ENCODE measurements at places on chromosomes 12 and 14.

DNA sequence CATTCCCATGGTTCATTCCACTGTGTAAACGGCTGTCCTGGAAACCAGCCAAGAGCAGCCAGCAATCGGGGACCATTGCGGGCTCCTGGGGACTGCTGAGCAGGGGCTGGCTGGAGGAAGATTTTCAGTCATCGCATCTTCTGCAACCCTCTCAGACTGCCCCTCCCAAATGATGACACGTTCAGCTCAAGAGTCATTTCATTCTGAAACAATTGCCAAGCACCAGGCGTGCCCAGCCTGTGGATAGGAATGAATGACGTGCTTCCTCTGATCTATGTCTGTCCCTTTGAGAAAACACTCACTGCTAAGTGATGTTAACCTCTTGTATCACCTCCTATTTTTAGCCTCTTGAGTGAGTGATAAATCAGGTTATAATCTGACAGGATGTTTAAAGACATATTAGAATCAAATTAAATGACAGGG, 62.0 kb downstream of the NDUFA12 start:
- DNase-seq: peak; percentile 62

DNA sequence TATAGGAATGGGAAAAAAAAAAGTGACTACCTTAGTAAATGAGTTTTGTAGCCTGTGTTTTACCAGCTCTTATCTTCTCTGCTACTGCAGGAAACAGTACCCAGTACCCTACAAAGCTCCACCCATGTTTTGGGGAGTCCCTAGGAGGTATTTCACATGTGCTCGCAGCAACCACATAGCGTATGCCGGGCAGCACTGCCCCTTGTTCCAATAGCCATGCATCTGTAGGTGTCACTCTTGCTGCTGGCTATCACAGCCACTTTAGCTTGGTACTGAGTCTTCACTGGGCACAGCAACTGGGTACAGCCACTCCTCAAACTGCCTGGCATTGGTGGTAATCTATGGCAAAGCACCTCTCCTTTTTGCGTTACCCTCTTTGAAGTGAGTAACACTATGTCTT, 2.0 kb upstream of the MDM1 start:
- peak; percentile 34 for DNase-seq

DNA sequence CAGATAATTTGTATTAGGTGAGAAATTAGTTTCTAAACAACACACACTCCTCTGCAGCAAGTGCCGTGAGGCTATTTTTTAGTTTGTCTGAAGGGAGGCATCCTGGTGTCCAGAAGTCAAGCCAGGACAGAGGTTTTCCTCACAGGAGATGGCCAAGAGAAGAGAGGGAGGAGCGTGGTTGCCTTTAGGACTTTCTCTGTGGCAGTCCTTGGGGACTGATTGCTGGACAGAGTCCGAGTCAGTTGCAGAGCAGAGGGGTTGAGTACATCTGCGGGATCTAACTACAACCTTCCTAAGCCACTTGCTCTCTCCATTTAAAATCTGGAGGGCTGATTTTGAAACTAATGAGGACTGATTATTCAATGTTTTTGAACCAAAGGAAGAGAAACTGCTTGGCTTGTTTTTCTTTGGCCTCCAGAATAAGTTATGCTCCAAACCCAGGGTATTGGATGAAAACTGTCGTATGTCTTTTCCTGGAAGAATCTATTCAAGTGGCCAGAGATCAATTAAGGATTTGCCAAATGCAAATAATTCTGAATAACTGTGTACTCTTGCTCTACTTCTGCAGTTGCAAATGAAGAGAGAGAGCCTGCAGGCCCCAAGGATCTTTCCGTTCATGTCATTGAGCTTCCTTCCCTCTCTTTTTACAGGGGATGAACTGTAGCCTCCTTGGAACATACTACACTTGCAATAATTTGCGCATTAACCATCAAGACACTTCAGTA, 1.2 kb downstream of the SLCO1C1 start:
- DNase-seq: no peak

DNA sequence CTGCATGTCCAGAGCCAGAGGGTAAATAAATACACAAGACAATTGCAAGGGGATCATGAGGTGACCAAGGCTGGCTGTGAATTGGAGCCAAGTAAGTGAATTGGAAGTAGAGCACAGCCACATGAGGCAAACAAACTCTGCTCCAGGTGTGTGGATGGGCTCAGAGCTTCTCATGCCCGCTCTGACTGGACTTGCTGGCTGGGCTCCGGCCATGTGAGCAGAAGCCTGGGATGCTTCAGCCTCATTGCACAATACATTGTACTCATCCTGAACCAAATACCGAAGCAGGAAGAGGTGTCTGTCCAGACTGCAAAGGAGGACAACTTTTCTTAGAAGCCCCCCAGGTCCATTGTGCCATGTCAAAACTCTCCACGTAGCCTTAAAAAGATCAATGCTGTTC, 193.0 kb downstream of the TTC8 start:
- DNase-seq: no peak

DNA sequence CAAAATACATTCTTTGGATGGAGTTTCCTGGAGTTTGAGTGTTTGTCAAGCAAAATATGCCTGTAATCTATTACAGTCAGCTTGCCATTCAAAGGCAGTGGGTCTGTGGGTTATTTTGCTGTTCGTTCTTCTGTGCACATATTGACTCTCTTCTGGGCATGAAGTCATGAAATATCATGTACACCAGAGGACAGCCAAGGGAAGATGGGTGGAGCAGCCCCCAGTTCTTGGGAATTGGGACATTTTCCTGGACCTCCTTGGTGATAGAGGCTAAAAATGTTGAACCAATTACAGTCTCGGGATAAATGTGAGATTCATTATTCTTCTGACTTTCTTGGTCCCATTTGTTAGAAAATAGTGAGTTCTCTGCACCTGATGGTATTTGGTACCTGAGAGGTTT, 89.1 kb downstream of the FOXN4 start:
- DNase-seq: no peak

- peak; percentile 34 for DNase-seq
Measured at GRCh38 chr14:50230701-50231474, 490 bp downstream of the SOS2 start.

- DNase-seq: no peak
Measured at GRCh38 chr12:83326666-83327065, 640.0 kb downstream of the TMTC2 start.

GRCh38 chr14:24215495-24216344, at the start of gene MDP1:
MDP1 (minus strand) TSS chr14:24216066; CDS start chr14:24215955, 111 bp downstream.
- peak; percentile 82 for DNase-seq

- DNase-seq: peak; percentile 89
Measured at GRCh38 chr12:124914392-124915238, at the start of gene UBC. UBC (minus strand) TSS chr12:124914650; CDS start chr12:124913771, 879 bp downstream.

DNA sequence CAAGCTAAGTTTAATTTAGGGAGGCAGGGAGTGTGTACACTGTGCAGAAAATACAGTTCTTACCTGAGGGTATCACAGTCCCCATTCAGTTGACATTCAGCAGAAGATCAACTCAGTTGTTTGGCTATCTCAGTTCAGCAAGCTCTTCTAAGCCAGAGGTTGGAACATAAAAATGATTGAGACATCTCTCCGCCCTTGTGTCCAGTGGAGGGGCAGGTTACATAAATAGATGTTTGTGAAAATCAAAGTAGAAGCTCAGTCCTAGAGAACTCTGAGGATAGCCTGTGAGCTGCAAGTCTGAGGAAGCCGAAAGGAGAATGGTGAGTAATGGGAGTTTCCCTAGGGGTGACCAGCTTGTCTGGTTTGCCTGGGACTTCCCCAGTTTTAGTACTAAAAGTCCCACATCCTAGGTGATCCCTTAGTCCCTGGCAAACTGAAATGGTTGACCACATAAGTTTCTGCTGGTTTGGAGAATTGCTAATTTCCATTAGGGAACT, 251.4 kb upstream of the ATP2B1 start:
- no peak for DNase-seq

DNA sequence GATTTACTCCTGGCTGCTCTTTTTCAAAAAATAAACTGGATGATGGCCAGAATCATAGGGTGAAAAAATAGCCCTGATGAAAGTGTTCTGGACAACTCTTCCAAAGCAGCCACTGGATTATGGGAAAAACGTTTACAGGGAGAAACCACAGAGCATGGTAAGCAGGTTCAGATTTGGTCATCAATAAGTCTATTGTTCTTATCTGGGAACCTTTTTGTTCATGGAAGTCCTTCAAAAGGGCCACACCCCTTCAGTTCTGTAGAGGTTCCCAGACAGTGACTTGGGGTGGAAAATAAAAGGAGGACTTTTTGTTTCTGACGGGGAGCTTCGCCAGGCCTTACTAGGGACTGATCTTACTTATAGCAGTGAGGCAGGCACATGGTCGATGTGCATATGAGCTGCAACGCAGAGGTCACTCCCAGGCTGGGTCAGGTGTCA, 117.4 kb upstream of the SLC38A2 start:
- no peak for DNase-seq

DNA sequence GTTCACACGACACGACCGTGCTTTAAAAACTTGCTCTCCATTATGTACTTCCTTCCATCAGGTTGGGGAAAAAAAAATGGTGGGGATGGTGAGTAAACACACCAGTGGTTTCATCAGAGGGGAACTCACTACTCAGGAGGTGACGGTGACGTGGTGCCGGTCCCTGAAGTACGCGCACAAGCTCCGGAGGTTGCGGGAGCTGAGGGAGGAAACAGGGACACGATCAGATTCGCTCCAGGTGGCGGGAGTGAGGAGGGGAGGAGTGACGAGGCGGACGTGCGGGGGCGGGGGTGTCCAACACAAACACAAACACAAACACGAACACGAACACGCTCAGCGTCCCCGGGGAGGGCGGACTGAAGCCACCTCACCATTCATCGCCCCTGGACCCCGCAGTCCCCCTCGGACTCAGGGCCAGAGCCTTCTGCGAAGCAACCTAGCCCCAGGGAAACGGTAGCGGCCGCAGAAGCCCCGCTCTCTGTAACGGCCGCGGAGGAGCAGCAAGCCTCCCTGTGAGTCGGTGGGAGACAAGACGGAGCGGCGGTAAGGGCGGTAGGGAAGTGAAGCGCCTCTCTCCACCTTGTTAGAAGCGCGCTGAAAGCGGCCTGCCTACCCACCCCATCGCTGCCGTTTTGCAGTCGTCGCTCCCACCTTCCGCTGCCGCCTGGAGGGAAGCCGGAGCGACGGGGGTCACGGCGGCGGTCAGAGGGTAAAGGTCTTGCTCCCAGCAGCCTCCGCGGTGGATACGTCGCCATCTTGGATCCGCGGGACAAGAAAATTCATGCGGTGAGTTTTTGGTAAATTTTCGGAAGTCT, at the start of gene CNOT2:
TSS of gene CNOT2 (plus strand) at position 739 of the 815 bp plus-strand sequence. CDS start 34,794 bp downstream, outside the sequence.
- peak; percentile 91 for DNase-seq

DNA sequence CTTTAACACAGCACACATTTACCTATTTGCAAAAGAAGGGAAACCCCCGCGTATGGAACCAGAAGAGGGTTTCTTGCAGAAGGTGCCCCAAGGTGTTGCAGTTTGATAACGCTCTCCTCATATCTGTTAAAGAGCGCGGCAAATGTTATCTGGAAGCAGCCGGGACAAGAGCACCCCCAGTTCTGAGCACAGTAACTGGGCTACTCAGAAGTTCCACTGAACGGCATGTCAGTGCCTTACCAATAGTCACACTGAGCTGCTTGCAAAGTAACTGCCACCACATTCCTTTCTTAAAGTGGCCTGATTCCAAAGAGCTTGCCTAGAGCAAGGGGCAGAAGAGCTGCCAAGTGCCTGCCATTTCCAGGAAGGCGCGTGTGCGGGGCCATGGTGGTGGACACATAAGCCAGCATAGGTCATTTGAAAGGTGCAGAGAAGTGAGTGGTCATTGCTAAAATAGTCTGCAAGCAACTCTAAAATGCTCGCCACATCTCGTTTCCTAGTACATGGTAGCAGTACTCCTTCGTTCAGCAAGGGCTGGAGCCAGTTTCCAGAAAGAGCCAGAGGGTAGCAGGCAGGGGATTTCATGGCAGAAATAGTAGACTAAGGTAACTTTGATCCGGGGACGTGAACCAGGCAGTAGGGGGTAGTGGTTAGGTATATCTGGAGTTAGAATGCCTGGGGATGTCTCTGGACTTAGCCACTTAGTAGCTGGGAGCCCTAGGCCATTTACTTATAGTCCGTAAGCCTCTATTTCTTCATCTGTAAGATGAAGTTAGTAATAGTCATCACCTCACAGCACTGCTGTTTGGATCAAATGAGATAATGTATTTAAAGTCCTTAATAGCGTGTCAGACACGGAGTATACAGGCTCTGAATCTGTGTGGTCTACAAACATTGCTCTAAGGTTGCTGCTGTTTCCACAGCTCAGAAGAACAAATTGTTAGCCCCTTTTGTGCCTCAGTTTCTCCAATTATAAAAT, 37.6 kb downstream of the SPTB start:
- no peak for DNase-seq

DNA sequence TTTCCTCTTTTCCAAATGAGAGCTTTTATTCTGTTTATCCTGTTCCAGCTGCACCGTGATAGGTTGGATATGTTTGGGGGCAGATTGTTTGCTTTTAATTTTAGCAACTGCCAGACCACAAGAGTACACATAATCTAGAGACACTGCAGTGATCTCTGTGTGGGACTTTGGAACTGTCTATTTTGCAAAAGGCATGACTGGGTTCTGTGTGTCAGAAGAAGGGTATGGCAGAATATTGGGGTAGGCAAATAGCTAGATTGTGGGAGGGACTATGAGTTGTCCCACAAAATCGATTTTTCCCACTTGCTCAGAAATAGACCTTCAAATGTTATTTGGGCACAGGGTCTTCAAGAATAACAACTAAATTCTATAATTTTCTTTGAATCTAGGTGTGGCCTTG, 275.9 kb upstream of the KITLG start:
- no peak for DNase-seq

GRCh38 chr14:74954232-74954946, 1.0 kb downstream of the PGF start:
- DNase-seq: no peak

GRCh38 chr12:132118876-132119275, 25.2 kb downstream of the DDX51 start:
- no peak for DNase-seq

GRCh38 chr14:76456200-76456599, 80.3 kb downstream of the ESRRB start:
- peak; percentile 49 for DNase-seq

DNA sequence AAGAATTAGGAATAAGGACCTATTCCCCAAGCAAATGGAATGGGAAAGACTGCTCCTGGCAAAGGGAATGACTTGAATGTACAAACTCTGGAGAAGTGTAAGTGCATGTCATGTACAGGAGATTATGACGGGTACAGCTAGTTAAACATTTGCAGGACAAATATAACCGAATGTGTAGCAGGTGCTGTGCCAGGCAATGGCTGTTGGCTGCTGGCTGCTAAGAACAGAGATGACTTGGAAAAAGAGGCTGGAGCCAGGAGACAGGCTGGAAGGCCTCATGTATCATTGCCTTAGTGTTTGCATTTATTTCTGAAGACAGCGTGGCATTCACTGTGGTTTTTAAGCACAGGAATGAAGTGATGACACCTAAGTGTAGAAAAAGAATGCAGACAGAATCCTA, 136.8 kb downstream of the TTC8 start:
- DNase-seq: no peak

GRCh38 chr14:95196268-95196667, 38.9 kb upstream of the DICER1 start:
- no peak for DNase-seq

- no peak for DNase-seq
Measured at GRCh38 chr14:61300754-61301153, 19.6 kb upstream of the TMEM30B start.

DNA sequence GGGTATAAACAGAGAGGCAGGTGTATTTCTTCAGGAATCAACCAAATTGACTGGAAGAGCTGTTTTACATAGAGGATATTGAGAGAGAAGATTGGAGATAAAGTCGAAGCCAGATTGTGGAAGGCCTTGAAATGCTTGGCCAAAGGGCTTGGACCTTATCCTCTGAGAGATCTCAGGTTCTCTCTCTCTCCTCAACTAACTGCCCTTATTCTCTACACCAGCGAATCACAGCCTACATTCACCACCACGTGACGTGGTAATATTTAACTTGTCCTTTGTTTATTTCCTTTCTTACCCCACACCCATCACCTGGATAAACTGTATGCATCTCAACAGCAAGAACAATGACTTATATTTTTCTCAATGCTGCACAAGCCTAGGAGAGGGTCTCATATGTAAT, 207.4 kb downstream of the EFCAB11 start:
- no peak for DNase-seq
